ENCODE measurements at places on chromosomes 4 and X.
A peak's percentile ranks its signal among the peaks of the same experiment; 100 is the strongest.

- DNase-seq: no peak
Observed at GRCh38 chr4:45072981-45073380, 346.6 kb upstream of the GNPDA2 start.

DNA sequence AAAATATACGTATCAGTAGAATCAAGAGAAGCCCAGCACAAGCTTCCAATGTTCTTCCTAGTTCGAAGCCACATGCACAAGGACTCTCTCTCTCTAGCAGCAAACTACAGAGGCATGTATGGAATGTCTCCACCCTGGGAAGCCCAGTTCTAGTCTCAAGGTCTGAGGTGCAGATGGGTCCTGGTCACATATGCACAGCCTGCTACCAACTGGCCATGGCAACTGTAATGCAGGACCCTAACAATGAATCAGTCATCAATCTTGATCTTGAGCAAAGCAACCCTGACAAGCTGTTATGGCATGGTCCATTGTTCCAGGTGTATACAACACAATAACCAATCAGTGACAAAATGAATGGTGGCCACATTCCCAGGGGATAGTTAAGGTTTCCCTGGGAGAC is 55.8 kb downstream of the MBNL3 start:
- no peak for DNase-seq

GRCh38 chrX:7127056-7127455 is 20.5 kb upstream of the STS start:
- no peak for DNase-seq

- no peak for DNase-seq
Observed at GRCh38 chr4:89290727-89291516, 16.7 kb downstream of the GPRIN3 start.

DNA sequence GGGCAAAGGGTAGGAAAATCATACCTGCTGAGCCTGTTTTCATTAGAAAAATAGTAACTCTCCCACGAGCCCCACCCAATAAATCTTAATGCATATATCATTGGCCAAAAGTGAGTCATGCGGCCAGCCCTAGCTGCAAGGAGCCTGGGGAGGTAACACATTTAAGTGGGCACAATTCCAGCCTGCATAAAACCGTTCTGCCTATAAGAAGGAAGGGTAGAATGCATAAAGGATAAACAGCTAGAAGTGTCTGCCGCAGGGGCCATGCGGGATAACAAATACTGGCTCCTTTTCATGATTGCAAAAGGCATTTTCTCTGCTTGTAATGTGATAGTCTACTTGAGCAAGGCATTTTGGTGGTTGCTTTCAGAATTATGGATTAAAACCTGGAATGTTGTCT is 37.1 kb downstream of the EFHC2 start:
- DNase-seq: no peak

DNA sequence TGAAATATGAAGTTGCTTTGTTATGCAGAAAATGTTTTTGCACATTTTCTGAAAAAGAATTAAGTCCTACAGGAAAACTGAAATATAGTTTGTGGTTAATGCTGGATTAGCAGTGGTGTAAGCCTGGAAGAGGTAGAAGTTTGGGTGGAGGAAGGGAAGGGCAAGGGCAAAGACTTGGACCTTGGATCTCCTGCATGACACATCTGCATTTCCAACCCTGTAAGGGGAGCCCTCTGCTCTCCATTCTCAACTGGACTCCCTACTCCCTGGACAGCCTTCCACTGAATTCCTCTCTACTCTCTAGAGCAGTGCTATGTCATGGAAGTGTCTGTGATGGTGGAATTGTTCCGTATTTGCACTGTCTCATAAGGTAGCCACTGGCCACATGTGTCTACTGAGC is 4.6 kb downstream of the CASP6 start:
- DNase-seq: no peak

- no peak for DNase-seq
Observed at GRCh38 chr4:15020502-15021286, 18.4 kb downstream of the CPEB2 start.

DNA sequence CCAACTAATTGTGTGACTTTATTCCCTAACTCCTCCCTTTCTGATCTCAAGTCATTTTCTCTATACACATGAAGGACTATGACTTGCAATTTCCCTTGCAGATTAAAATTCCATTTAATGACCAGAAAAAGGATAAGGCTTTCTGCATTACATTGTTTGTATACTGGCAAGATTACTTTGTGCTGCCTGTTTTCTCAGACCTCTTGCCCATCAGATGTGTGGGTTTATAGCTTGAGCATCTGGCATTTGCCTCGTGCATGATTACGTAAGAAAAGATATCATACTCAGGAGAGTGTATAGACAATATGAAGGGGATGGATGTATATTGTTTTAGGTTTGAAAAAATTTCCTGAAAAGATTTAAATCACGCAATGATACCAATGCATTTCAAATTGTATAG is 593.8 kb upstream of the SLIT2 start:
- no peak for DNase-seq

DNA sequence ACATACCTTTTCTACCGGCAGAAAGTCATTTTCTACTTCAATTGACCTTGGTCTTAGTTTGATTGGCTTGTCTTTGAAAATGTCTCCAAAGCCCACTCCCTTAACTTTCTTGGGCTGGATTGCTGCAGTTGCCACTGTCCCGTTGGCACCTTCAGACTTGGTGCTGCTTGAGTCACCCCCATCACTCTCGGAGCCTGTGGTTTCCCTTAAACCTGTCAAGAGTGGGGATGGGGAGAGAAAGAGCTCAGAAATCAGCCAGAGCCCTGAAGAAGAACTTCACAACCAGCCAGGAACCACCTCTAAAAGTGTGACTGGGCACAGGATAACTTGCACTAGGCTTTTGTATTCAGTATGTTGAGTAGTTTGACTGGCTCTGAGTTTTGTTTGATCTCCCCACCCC is 168.5 kb upstream of the MAP3K15 start:
- no peak for DNase-seq

DNA sequence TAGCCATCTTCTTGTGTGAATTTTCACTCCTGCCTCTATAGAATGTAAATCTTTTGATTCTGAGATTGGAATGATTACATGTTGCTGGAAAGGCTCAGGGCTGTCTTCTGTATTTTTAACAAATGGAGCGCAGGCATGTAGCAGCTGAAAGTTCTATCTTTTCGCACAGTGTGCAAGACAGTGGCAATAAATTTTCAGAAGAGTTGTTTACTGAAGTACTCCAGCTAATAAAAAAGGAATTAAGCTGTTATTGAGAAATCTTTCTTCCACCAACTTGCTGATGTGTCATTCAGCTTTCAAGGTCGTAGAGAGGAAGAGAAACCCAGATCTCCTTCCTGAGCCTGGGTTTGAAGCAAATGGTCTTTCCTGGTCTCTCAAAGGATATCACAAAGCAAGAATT is 122.0 kb upstream of the PUDP start:
- no peak for DNase-seq

DNA sequence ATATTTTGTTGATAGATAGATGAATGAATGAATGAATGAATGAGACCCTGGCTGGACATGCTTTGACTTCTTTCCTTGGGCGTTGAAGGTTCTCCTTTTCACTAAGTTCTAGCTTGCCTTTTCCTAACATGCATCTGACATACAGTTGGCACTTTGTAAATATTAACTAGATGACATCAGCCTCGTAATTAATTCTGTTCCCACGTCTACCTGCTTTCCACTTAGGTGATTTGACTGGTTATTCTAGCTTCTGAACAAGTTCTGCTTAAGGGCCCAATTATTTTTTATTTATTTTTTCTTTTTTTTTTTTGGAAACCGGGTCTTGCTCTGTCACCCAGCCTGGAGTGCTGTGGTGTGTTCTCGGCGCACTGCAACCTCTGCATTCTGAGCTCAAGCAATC is 13.9 kb upstream of the RASL11B start:
- no peak for DNase-seq

DNA sequence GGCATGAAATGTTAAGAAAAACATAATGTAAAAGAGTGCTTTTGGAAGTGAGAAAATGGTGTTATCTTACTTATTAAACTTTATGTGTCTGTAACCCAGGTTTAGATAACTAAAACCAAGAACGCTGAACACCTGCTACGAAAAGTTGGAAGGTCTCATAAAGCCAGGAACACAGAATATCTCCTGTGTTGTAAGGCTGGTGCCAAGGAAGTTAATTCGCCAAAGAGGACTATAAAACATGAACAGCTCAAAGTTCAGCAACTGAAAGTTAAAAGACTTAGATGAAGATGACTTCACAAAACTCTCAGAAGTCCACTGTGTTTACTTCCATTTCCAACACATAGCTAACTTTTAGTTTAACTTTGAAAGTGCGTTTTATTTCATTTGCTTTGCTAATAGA is 54.3 kb downstream of the GPRIN3 start:
- no peak for DNase-seq

DNA sequence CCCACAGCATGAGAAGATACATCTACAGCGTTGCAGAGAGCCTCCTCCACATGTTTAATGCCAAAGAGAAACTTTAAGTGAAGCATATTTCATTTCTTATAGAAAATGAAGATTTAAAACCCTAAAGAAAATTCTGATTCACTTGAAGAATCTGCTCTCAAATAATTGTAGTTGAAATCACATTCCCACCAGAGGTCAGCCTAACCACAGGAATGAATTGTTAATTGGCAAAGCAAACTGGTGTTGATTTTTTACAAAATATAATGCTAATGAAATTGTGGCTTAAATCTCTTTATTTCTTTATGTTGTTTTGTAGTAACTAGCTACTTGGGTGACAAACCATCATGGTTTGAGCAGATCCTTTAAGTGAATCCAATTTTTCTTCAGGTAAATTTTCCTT is 31.1 kb upstream of the WDR17 start:
- no peak for DNase-seq

DNA sequence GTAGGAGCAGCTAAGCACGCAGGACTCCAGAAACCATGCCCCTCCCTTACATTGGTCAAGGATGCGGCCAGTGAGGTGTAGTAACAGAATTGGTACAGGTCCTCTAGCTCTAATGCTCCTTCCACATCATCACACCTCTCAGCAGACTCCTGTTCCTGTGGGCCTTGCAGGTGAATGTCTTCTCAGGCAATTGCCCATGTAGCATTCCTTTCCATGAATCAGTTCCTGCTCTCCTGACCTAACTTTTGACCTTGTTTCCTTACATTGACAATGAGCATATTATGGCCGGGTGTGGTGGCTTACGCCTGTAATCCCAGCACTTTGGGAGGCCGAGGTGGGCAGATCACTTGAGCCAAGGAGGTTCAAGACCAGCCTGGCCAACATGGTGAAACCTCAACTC is 31.3 kb downstream of the MAP7D3 start:
- no peak for DNase-seq

- no peak for DNase-seq
Observed at GRCh38 chrX:123728016-123728415, 4.8 kb downstream of the THOC2 start.

GRCh38 chr4:11053601-11054220 is 369.1 kb upstream of the CLNK start:
- no peak for DNase-seq

DNA sequence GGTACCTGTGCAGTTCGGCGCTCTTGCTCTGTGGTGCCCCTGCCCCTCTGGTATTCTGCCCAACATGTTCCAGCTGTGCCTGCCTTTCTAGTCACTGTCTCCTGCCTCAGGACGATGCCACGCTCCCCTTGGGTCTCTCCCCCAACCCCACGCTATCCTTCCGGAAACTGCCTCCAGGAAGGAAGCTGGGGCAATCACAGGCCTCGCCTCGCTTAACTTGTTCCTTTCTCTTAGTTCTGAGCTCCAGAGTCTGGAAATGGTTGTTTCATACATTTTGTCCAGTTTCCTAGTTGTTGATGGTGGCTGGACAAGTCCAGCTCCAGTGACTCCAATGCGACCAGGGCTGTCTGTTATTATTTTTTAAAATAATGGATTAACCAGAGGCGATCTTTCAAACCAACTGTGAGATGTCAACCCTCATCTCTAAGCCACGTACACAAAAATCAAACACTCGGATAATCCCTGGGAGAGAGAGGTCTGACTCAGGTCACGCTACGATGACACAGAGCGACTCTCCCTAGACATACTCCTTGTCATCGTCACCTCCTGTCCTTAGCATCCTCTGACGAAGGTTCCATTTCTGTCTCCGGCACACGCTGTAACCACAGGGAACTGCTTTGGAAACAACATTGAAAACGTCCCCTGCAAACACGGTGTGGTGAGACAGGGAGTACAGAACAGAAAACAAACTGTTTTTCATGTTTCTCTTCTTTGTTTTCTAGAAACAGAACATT is 62.5 kb downstream of the ABLIM2 start:
- DNase-seq: no peak

GRCh38 chrX:13467243-13467642 is 102.2 kb upstream of the EGFL6 start:
- no peak for DNase-seq

GRCh38 chrX:38435130-38435529 is 82.7 kb downstream of the OTC start:
- DNase-seq: no peak

GRCh38 chr4:102324730-102325129 is 20.6 kb downstream of the SLC39A8 start:
- no peak for DNase-seq

GRCh38 chrX:48737940-48738339 is 23.6 kb upstream of the GLOD5 start:
- DNase-seq: no peak

GRCh38 chrX:1909419-1910206 is 294.8 kb downstream of the ASMT start:
- DNase-seq: no peak

GRCh38 chrX:11836284-11836683 is 78.2 kb downstream of the MSL3 start:
- no peak for DNase-seq

GRCh38 chr4:65597697-65598096 is 72.6 kb downstream of the EPHA5 start:
- DNase-seq: no peak

DNA sequence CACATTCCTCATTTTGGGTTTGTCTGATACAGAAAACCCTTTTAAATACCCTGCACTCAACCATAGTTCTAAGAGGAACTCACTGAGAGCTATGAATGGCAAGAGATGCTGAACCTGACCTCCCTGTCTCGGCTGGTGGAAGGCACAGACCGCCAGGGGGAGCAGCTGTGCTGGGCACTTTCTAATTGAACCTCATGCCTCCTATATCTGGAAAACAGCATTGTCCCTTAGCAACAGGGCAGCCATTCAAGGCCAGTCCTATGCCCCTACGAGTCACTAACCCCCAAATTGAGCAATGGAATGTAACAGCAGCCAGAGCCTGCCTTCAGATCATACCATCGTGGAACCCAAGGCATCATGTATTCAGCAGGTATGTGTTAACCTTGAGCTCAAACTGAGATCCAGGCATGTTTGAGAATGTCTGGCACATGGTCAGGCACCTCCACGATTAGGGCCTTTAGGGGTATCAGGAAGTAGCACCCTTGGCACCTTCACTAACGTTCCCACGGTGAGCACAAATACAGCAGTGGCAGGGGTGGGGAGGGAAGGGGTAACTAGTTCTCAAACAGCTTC is 5.1 kb downstream of the USP27X start:
- peak; percentile 55 for DNase-seq

- DNase-seq: no peak
Observed at GRCh38 chr4:161555689-161556660, 607.8 kb downstream of the FSTL5 start.

- DNase-seq: no peak
Observed at GRCh38 chr4:6196871-6197270, 3.5 kb downstream of the JAKMIP1 start.
